Fibroblast of skin of left biceps (primary cell): ENCODE measurements at places on chromosomes 2 and 18.

GRCh38 chr2:7765236-7765635, 848.0 kb downstream of the RNF144A start:
- no peak for DNase-seq

DNA sequence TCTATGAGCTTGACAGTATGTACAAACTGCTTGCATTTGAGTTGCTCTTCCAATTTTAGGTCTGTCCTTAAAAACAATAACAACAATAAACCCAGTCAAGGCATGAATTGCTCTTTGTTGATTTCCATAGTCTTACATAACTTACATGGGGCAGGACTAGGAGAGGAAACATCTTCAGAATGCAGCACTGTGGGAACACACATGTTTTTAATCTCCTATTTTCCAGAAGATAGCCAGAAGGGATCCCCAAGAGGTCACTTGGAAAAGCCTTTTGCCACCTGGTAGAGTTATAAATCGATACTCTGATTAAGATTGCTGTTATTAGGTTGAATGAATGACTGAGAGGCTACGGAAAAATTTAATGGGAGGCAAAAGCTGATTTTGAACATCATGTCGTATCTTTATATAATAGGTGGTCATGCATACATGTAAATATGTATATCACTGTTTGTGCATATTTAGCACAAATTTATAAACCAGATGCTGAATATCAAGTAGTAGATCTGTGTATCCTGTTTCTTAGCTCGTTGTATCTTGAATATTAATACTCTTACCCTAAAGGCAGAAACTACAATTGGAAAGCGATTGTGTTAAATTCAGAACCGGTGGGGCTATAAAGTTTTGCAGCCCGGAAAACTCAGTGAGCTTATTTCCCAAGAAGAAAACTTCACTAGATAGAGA, 479.4 kb upstream of the TCF4 start:
- DNase-seq: peak; percentile 32

DNA sequence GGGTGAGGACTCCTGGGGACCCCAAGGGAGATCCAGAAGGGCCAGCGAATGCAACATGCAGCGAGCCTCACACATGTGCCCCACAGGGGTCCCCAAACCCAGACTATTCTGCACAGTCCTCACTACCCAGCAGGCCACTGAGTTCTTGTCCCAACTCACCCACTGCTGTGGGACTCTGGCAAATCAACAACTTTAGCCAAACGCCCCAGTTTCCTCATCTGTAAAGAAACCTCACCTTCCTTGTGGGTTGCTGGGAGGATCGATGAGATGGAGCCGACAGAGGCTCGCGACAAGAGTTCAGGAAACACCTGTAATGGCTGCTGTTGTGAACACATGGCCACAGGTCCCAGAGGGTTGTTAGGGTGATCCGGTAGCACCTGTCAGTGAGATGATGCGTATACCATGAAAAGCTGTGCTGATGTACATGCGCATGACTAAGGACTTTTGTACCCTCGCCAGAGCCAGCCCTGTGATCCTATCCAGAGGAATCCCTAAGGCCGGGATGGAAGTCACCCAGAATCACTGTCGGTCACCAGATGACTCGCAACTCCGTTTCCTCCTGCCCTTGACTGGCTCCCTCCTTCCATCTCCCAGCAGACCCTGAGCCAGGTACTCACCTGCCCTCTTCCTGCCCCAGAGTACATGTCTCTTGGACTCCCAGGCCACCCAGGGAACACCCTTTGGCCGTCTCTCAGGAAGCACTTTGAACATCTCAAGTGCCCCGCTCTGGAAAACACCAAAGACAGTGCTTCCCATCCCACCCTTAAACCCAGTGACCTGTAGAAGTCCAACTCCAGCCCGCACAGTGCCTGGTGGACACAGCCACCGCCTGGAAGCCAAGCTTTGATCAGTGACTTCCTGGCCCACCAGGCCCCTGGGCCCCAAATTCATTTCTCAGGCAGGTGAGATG, 103.3 kb upstream of the ID2 start:
- no peak for DNase-seq

- no peak for DNase-seq
Measured at GRCh38 chr2:1610096-1610485, 134.2 kb downstream of the PXDN start.

DNA sequence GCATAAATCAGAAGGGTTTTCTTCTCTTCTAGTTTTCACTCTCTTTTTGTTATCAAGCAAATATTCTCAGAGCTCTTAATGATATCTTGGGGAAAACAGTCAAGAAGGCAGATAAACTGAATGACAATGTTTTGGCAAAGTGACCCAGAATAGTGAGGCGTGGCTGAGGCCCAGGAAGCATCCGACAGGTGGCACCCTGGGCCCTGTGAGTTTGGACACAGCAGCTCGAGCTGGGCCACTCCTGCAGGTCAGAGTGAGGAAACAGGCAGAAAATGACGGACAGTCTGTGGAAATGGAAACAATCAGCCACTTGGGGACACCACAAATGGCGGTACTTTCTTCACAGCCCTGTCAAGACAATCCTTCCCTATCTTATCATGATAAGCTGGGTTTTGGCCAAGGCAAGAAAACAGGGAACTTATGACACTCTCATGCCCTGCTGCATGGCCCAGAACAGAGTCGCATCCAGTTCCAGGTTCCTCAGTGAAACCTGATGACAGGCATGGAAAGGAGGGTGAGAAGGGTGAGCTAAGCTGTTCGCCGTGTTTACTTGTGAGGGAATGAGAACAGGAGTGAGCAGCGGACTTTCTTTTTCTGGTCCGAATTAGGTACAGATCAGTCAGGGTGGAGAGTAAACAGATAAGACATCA, 32.1 kb downstream of the MRPL44 start:
- no peak for DNase-seq

DNA sequence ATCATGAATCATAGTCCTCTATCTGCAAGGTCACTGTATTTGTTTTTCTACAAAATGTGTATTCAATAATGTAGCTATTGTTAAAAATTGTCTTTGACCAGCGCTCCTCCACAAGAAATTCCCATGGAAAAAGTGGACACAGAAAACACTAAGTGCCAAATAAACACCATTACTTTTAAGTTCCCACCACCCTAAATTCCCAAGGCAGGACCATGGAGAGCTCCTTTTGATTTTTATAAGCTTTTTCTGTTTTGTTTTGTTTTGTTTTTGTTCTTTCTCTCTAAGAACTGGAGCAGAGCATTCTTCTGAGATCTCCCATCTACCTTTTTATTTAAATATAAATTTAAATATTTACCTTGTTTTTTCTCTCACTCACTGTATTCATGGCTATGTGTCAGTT, 44.5 kb downstream of the LRATD1 start:
- DNase-seq: no peak

DNA sequence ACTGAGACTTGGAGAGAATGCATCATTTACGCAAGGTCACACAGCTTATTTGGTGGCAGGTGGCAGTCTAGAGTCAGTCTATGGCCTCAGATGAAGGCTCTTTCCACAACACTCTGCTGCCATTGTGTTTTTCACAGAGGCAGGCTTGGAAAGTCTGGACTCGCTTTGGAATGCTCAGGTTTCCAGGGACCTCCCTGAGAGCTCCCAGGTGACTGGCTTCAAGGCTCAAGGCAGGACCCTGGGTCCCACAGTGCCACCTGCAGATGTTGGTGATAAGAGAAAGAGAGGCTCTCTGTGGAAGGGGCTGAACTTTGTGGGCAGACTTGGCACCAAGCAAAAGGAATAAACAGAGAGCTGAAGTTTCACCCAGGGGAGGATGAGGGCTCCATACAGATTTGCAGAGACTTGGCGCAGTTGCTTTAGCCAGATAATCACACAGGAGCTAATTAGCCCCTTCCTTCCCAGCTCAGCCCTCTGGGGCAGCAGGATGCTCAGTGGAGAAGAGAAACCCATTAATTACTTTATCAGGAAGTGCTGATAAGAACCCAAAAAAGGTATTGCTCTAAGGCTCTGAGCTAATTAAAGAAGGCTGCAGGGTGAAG, 103.5 kb downstream of the LBH start:
- DNase-seq: no peak

GRCh38 chr2:88656690-88657089, 29.4 kb upstream of the EIF2AK3 start:
- DNase-seq: no peak

DNA sequence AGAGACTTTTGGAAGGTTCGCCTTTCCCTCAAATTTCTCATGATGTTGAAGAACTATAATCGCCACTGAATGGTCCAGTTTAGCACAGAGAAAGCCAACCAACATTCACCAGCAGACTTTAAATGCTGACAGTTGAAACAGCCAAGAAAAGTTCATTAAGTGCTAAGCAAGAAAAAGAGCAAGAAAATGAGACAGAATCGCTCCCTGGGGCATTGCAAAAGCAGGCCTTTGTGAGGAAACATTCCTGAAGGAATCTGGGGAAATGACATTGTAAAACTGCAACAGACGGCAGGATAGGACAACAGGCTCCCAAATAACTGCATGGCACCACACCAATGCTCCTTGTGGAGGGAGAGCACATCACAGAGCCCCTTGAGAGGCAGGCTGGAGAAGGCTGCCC, 269.3 kb upstream of the ID2 start:
- DNase-seq: peak; percentile 47

GRCh38 chr2:158805936-158806335, 10.8 kb downstream of the DAPL1 start:
- no peak for DNase-seq

GRCh38 chr2:17373741-17374140, 144.5 kb downstream of the RAD51AP2 start:
- peak; percentile 74 for DNase-seq
